ENCODE measurements at places on chromosomes 3 and 15.
A peak's percentile ranks its signal among the peaks of the same experiment; 100 is the strongest.

DNA sequence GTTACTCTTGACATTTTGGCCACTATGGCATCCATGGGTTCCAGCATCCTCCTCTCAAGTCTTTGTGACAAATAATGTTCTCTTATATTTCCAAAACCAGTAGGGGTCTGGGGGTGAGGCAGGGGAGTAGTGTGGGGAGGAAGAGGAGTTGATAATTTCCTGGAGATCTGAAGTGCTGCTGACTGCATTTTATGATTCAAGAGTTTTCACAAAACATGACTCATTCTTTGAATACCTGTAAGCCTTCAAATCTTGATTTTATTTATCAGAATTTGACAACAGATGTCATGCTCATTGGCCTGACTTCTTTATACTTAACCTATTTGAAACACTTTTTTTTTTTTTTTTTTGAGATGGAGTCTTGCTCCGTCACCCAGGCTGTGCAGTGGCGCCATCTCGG, 98.8 kb upstream of the PLXND1 start:
- no peak for DNase-seq

DNA sequence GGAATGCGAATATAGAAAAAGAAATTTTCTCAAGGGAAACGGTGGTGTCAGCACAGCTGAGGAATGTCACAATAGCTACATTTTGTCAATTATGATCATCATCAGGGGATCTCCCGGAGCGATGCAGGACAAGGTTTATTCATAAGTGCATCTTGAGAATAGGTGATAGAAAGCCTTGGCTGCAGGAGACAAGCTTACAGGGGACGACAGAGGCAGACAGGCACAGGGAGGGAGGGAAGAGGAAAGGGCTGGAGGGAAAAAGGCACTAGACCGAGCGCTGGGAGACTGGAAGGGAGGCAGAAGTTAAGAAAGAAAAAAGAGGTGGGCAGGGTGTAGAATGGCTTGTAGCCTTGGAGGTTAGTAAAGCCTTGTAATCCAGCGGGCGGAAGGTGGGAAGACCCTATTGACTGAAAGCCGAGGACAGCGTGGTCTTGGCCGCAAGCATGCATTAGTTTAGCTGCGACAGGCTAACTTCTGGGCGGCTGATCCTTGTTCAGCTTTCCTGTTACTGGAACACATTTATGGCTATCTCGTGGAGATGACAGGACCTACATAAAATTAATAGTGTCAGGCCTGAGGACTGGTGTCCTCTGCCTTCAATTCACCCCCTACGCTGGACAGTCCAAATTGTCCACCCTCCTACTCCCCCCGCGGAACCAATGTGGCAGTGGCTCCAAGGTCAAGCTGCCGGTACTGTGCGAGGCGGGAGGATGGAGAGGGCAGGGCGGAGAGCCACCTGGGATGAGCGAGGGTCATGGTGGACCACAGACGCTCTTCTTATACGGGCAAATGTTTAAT, 1.4 kb upstream of the NECTIN3 start:
- no peak for DNase-seq

DNA sequence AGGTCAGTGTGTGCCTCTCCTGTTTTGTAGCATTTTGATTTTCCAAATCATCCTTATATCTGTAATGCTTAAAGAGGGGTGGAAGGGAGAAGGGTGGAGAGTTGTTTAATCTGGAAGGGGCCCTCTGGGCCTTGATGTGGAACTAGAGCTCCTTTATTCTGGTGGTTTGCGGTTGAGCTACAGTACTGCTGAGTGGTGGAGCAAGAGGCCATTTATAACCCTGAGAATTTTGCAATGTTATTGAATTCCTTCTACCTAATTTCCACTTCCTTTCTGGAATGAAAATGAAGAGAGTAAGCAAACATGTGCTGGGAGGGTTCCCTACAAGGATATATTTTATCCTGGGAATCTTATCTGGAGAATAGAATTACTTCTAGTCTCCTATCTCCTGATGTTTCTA, 35.3 kb upstream of the TUBGCP5 start:
- no peak for DNase-seq

DNA sequence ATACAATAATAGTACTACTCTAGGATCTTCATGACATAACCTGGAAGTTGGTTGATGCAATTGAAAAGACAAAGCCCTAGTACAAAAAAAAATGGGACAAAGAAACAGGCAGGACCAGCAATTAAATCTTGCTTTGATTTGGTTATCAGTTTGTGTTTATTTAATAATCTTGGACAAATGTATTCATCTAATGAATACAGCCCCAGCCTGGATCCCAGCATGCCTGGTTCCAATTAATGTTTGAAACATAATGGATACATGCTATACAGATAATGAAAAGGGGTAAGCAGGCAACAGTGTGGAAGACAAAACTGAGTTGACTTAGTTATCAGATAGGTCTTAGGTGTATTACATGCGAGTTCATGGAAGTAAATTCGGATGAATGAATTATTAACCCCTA, 29.6 kb upstream of the SATB1 start:
- DNase-seq = no peak

- DNase-seq = no peak
Measured at GRCh38 chr3:110383356-110383755, 688.3 kb upstream of the NECTIN3 start.

GRCh38 chr15:59245559-59245958, 38.9 kb downstream of the LDHAL6B start:
- no peak for DNase-seq

DNA sequence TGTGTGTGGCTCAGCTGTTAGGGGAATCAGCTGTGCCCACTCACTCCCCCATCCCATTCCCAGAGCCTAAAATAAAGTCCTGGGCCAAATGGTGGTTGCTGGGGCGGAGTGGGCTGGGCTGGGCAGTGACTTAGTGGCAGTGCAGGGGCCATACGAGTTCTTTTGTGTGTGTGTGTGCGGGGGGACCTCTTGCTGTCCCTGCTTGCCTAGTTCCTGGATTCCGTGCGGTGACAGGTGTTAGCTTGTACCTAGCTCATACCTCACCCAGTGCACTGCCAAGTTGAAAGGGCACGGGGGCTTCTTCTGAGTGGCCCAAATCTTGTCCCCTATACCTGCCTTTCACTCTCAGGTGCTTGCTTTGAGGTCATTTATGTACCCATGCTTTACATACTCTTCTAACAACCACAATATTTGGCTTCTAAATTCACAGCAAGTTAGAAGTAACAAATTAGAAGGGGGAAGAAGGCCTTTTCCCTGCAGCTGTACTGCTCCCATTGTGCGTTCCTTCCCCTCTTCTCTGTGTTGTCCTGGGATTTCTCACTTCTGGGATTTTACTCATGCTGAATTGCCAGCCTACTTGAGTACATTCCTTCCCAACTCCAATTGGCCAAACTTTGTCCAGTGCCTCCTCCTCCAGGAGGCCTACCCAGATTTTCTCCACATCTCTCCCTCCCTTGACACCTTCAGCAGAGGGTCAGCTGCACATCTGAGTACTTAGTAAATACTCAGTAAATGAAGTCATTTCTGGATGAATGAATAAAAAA, 66.3 kb upstream of the POLG start:
- no peak for DNase-seq

- DNase-seq = no peak
Measured at GRCh38 chr3:13107661-13108060, 34.4 kb upstream of the IQSEC1 start.

GRCh38 chr3:189625071-189625470, 6.1 kb upstream of the TP63 start:
- no peak for DNase-seq

DNA sequence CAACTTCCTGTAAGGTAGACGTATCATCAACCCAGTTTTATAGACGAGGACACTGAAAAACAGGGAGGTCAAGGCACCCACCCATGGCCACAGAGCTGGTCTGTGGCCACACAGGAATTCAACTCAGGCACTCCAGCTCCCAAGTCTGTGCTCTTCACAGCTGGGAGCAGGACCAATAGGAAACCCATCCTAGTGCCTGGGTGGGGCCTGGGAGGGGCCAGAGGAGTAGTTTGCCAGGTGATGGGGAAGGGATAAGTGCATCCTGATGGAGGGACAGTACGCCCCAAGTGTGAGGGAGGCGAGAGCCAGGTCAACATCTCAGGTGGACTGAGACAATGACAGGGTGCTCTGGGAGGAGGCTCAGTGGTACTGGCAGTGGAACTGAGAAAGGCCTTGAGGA, 22.0 kb downstream of the KIF9 start:
- DNase-seq = no peak

DNA sequence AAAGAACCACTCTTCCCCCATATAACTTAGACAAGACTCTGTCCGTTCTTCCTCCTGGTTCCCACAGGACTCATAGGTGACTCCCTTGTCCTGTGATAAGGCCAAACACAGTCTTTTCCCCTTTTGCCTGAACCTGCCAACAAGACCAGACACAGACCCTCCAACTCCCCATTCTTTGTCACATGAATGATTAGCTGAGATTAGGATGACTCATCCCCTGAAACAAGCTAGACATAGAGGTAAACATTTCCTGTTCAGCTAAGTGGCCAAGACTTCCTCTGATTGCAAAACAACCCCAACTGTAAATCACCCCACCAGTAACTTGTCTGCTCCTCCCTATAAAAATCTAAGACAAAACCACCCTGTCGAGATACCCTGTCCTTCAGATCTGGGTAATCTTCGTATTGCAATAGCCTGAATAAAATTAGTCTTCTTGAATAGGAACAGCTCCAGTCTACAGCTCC, 11.4 kb upstream of the HTR3E start:
- peak; percentile 73 for DNase-seq

GRCh38 chr3:10882851-10883250, 66.8 kb downstream of the SLC6A11 start:
- DNase-seq = no peak

DNA sequence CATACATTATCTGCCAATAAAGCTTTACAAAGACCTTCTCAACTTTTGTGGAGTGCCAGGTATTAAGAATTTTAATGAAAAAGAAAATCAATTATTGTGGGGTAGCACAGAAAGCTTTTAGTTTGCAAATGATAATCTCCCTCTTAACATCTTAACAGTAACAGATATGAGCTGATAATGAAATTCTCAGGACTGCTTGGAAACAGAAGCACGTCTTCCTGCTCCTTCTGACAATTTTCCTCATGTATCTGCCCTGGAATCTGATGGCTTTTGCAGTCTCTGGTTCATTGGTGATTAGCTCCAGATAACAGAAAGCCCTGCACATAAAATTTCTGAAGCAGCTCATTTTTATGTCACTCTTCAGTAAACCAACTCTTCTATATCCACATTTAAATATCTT, 432.4 kb upstream of the PDZRN3 start:
- DNase-seq = no peak

DNA sequence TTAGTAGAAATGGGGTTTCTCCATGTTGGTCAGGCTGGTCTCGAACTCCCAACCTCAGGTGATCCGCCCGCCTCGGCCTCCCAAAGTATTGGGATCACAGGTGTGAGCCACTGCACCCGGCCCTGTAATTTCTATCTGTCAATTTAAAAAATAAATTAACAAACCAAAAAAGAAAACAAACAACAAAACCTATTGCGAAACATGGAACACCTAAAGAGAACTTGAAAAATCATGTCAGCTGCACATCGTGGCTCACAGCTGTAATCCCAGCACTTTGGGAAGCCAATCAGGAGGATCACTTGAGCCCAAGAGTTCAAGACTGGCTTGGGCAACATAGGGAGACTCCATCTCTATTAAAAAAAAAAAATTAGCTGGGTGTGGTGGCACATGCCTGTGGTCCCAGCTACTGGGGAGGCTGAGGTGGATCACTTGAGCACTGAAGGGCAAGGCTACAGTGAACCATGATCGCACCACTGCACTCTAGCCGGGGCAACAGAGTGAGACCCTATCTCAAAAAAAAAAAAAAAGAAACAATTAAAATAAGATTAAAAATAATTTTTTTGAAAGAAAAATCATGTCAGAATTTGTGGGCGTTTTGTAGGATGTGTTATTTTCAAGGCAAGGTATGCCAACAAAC, 19.6 kb downstream of the PARP6 start:
- no peak for DNase-seq

- no peak for DNase-seq
Measured at GRCh38 chr3:112233083-112233482, 60.9 kb downstream of the SLC9C1 start.

DNA sequence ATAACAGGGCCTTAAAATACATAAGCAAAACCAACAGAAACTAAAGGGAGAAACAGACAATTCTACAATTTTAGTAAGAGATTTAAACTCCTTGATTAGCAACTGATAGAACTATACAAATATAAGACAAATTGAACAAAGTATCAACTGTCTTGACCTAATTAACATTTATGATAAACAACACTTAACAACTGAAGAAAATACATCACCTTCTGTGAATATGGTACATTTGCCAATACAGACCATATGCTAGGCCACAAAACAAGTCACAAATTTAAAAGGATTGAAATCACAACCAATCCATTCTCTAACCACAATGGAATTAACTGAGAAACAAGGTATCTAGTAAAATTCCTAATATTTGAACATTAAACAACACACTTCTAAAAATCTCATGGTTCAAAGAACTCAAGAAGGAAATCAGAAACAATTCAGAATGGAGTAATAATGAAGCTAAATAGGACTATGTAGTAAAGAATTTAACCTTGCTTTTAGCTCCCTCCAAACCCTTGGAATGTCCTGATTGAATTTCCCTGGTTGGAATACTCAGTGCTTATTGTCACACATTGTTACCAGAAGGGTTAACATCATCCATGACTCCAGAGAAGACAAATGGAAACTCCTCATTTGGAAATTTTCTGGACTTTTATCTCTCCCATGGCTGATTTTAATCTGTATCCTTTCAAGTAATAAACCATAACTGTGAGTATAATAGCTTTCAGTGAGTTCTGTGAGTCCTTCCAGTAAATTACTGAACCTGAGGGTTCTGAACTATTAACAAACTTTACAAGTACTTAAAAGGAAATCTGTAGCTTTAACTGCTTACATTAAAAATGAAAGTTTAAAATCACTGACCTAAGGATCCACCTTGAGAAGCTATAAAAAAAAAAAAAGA, 88.8 kb downstream of the DLG1 start:
- DNase-seq = no peak

DNA sequence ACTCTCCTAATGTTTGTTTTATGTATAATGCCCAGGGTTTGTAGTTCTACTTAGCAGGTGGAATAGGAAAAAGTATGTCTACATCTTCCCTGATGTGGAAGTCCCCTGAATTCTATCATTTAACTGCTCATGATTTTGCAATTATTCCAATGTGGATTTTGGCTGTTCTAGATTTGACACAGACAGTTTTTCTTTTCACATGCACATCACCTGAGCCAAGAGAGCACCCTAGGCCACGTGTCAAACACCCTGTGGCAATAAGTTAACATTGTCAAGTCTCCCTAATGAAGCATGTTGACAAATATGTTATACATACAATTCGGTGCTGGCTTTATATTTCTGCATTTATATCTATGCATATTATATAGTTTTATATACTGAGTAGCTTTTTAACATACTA, 70.0 kb upstream of the SUCLG2 start:
- DNase-seq = no peak

- DNase-seq = no peak
Measured at GRCh38 chr3:42503957-42504333, 1.5 kb downstream of the VIPR1 start.

Data from COLO829 (cell line).